Hair follicle dermal papilla cell (primary cell): ENCODE measurements at places on chromosomes 16 and 17. TPM values are rescaled to one million over a fixed set of nuclear protein-coding genes. Genes with fewer than 3 reads are reported as not detected.

The MEOX1 gene
- total RNA-seq, result 0.65 TPM in 1 of 2 replicates, not detected in the other

The CHST5 gene
- 0.49 TPM in 1 of 2 replicates, not detected in the other for total RNA-seq

The C1QTNF1 gene
- 23.9 and 24.7 TPM in 2 replicates for total RNA-seq

The KRT27 gene
- total RNA-seq, result not detected in 2 replicates

The CRYBA1 gene
- total RNA-seq, result 0.32 and 0.97 TPM in 2 replicates

The HOXB7 gene
- 1.6 and 3.5 TPM in 2 replicates for total RNA-seq

The CCL8 gene
- 0.12 and 0.32 TPM in 2 replicates for total RNA-seq

The GPRC5C gene
- total RNA-seq, result 3.2 and 5.0 TPM in 2 replicates

The KCNH6 gene
- total RNA-seq, result not detected in 2 replicates

The SLC47A1 gene
- 4.3 and 5.2 TPM in 2 replicates for total RNA-seq

The CD300LB gene
- not detected in 2 replicates for total RNA-seq

The RRAD gene
- total RNA-seq, result 10.9 and 23.2 TPM in 2 replicates

The PGAP6 gene
- 46.3 and 54.8 TPM in 2 replicates for total RNA-seq

The CWC25 gene
- total RNA-seq, result 10.1 and 11.4 TPM in 2 replicates

The TSNAXIP1 gene
- 0.49 and 1.3 TPM in 2 replicates for total RNA-seq

The NXN gene
- 120 and 124 TPM in 2 replicates for total RNA-seq

The ZNF652 gene
- total RNA-seq, result 28.9 and 36.5 TPM in 2 replicates

The RASL10B gene
- 0.85 and 0.97 TPM in 2 replicates for total RNA-seq

The TNFRSF13B gene
- total RNA-seq, result not detected in 2 replicates

The GRIN2A gene
- total RNA-seq, result under 0.01 TPM in 1 of 2 replicates, not detected in the other

The OTOP3 gene
- not detected in 2 replicates for total RNA-seq

The NPW gene
- not detected in 2 replicates for total RNA-seq

The SDR42E1 gene
- 1.9 and 2.1 TPM in 2 replicates for total RNA-seq

The OR3A3 gene
- total RNA-seq, result not detected in 2 replicates

The ENPP7 gene
- not detected in 2 replicates for total RNA-seq

The CSH2 gene
- not detected in 2 replicates for total RNA-seq

The MYO15A gene
- 0.97 and 1.9 TPM in 2 replicates for total RNA-seq

The SLC13A2 gene
- total RNA-seq, result not detected in 2 replicates

The HEATR9 gene
- not detected in 2 replicates for total RNA-seq

The KATNIP gene
- total RNA-seq, result 30.6 and 32.8 TPM in 2 replicates

The FOXN1 gene
- total RNA-seq, result not detected in 2 replicates

The ALDH3A1 gene
- 8.1 and 10.4 TPM in 2 replicates for total RNA-seq

The SPATA32 gene
- total RNA-seq, result not detected in 2 replicates

The RPL13 gene
- 1,994 and 2,507 TPM in 2 replicates for total RNA-seq

The TBX2 gene
- 2.1 and 2.3 TPM in 2 replicates for total RNA-seq

The TMC8 gene
- total RNA-seq, result not detected in 2 replicates

The TMEM235 gene
- not detected in 2 replicates for total RNA-seq

The DDX42 gene
- 66.4 and 72.7 TPM in 2 replicates for total RNA-seq

The GLTPD2 gene
- total RNA-seq, result not detected in 2 replicates

The KCTD11 gene
- total RNA-seq, result 12.2 and 15.8 TPM in 2 replicates

The TNS4 gene
- 0.24 and 0.32 TPM in 2 replicates for total RNA-seq

The CACNG5 gene
- not detected in 2 replicates for total RNA-seq

The KCNJ18 gene
- not detected in 2 replicates for total RNA-seq

The OR4D1 gene
- not detected in 2 replicates for total RNA-seq

The MT3 gene
- not detected in 2 replicates for total RNA-seq

The MT1G gene
- not detected in 2 replicates for total RNA-seq

The HCRT gene
- not detected in 2 replicates for total RNA-seq

The FAM171A2 gene
- total RNA-seq, result 3.6 and 4.4 TPM in 2 replicates

The TP53TG3C gene
- total RNA-seq, result not detected in 2 replicates

The SOX8 gene
- total RNA-seq, result under 0.01 TPM in 1 of 2 replicates, not detected in the other

The ABCC6 gene
- 2.2 and 3.6 TPM in 2 replicates for total RNA-seq

The SULT1A2 gene
- not detected in 2 replicates for total RNA-seq

The KRT28 gene
- total RNA-seq, result not detected in 2 replicates

The PHF12 gene
- 39.2 and 41.4 TPM in 2 replicates for total RNA-seq
